ENCODE measurements at places on chromosomes 1 and 21. TPM values are rescaled to one million over a fixed set of nuclear protein-coding genes. Genes with fewer than 3 reads are reported as not detected.

- no peak for DNase-seq
Observed at GRCh38 chr1:207789792-207790787, 38.2 kb downstream of the CD46 start.

DNA sequence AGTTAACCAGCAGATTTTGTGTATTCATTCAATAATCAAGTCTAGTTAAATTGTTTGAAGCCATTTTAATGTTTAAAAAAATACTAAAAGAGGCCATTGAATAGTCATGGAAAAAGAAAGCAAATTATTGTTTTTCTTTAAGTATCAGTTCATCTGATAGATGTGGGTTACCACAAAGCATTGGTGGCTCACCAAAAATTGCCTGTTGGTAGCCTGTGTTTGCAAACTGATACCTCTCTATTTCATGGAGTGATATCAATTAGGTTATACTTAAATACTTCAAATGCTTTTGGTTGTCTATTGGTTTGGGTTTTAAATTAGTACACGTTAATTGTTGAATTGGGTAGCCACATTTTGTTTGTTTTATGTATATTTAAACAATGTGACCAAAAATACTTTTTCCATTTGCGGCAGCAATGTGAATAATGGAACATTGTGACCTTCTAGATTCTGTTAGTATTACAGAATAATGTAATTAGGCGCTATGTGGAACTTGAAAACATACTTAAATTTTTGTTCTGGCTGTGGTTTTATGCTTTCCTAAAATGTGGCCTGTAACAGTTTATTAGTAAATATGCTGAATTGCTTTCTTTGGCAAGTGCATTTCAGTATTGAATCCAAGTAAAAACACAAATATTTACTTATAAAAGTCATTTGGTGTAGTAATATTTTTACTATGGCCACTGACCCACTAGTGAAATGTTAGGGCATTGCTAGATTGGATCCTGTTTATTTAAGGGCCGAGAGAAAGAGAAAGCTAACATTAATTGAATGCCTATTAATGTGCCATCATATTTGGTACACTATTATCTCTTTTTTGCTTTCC is 37.1 kb upstream of the NBL1 start:
- no peak for DNase-seq

DNA sequence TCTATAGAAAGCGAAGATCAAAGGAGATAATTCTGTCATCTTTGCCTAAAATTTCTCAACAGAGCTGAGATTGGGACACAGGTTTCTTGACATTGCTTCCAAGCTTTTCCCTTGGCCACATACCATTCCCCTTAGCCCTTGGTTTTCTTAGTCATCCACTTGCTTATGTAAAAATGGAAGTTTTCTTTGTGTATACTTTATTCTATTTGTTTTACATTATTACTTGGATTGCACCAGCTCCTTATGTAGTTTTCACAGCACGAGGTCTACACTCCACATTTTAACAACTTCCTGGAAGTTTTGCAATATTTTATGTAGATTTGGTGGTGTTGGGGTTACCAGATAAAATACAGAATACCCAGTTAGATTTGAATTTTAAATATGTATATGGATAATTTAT is 129.8 kb downstream of the PLA2G4A start:
- no peak for DNase-seq

- DNase-seq, result no peak
Observed at GRCh38 chr1:26391450-26391849, 18.9 kb upstream of the ZNF683 start.

GRCh38 chr1:97277891-97278654 is 556.5 kb downstream of the PTBP2 start:
- DNase-seq, result no peak

DNA sequence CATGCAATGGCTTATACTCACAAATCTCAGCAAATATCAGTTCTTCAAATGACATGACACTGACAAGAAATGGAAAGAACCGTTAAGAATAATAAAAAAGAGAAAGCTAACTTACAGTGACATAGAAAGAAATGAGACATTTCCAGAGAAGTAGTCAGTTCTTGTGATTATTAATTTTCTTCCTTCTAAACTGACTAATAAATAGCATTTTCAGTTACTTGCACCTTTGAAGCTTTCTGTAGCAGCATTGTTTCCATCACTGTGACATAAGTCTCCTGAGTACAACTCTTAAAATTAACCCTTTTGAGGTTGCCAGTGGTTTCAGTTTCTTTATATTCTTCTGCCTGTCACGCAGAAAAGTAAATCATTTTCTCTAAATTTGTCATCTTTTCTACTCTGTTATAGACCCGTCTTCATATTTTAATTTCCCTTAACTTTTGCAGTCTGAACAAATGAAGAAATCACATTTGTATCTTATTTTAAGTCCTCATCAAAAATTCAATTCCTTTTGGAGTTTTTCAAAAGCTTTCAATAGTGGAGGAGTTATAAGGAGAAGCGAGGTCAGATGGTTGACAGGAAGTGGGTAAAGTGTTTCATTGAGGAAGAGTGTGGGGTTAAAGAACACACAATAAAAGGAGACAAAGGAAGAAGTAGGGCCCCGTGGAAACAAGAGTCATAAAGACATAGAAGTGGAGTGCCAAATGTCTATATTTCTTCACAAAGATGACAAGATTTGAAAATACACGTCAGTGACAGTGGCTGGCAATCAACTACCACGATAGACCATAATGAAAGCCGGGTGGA is 57.9 kb upstream of the S1PR1 start:
- DNase-seq, result no peak

DNA sequence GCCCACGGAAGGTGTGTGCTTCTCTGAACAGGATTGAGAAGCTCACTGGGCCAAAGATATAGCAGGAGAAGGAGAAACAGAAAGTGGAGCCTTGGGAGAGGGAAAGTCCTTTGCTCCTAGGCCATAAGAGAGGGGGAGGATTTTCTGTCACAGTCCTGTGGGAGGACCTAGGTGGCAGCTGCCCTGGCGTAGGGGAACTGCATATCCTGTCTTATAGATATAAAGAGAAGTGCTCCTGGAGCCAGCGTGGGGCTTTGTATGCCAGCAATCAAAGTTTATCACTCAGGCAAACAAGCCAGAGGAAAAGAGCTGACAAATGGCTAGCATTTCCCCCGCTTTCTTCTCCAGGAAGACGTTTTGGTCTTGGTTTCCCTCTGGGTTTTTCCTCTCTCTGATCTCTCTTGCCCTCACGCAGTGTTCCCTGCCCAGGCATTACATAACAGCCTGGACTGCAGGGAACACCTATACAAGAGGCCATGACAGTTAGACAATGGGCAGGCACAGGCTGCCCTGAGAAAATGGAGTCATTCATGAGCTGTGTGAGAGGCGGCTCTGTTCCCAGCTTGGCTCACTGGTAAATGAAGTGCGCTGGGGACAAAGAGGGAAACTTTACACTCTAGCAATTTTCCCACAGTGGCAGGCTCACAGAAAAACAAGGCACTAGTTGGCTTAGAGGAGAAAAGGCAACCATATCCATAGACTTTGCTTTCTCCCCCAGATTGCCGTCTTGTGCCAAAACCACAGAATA is 52.5 kb upstream of the ZNF648 start:
- no peak for DNase-seq

IFI44L gene
- 25.6 TPM for total RNA-seq

CCDC27 gene
- not detected for total RNA-seq

CD2 gene
- total RNA-seq, result 2.3 TPM

NBPF20 gene
- 2.8 TPM for total RNA-seq

TGFB2 gene
- total RNA-seq, result 1.6 TPM

CHIA gene
- total RNA-seq, result not detected

RIIAD1 gene
- total RNA-seq, result not detected

KCNQ4 gene
- 1.4 TPM for total RNA-seq

NMNAT2 gene
- total RNA-seq, result 20.5 TPM

All from mesenteric fat pad (tissue), 1 donor.